ENCODE measurements at places on chromosomes 4 and X.

GRCh38 chrX:15761564-15762191 is 23.6 kb downstream of the CA5B start:
- DNase-seq = no peak

GRCh38 chr4:165343353-165344191 is 16.1 kb downstream of the MSMO1 start:
- no peak for DNase-seq

- DNase-seq = no peak
Observed at GRCh38 chr4:123806056-123806455, 409.5 kb downstream of the SPRY1 start.

- no peak for DNase-seq
Observed at GRCh38 chr4:48065587-48066052, 49.0 kb downstream of the NIPAL1 start.

- DNase-seq = no peak
Observed at GRCh38 chr4:124065936-124066335, 646.6 kb downstream of the ANKRD50 start.

GRCh38 chrX:444305-444704 is 57.6 kb upstream of the PPP2R3B start:
- no peak for DNase-seq

DNA sequence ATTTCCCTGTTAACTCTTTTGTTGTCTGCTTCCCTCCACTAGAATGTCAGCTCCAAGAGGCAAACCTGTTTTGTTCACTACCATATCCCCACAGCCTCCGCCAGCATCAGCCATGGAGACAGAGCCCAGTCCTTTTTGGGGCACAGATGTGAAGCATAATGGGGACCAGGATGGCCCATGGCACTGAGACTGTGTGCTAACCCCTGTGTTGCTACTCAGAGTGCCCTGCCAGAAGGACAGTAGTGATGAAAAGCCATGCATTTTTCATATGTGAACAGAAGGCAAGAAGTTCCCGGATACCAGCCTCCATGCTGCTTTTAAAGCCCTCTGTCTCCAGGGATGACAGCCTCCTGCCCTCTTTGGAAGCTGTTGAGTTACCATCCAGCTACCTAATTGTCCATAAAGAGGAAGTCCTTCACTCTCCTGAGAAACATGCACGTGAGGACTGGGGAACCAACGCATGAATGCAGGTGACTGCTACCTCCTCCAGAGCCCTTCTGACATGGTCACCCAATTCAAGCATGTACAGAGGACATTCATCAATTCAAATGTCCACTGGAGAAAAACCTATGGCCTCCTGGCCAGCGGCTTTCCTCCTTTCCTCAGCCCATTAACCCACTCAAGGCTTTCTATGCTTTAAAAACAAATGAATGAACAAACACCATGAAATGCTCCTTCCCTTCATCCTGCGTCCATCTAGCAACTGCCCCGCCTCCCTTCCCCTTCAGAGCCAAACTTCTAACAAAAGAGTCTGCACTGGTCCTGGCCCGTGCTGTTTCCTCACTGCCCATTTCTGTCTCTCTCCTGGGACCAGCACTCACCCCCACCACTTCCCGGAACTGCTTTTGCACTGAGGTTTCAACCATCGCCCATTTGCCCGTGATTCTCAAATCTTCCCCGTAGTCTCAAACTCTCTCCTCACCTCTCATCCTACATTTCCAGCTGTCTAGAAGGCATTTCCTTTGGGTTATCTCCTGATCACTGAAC is 18.0 kb downstream of the PNMA6F start:
- no peak for DNase-seq

DNA sequence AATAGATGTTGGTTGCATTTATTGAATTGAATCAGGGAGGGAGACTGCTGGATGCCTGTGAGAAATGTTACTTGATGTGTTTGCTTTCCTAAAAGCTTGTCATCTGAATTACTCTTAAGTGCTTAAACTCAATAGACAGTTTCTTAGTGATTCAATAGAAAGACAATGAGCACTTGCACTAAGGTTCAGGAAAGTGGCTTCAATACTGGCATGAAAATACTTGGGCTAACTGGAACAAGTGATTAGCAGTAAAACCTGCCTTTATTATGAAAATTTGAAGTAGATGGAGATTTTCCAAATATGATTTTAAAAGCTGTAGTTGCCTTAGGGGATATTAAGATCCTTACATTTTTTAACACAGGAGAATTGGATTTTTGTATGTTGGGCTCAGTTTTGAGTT is 123.3 kb downstream of the RNF150 start:
- DNase-seq = no peak

DNA sequence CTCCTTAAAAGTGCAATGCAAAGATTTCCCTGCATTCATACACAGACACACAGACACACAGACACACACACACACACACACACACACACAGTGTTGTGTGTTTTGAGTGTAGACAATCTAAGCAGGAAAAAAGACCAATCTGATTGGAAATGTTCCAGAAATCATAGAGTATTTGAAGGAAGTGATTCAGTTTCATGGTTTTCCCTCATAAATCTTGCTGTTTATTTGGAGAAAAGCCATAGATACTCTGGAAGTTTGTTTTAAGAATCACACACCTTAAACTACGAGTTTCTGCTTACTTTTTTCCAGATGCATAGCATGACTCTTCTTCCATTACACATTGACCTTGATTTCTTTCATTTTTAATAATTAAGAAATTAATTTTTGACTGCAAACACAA is 298.5 kb upstream of the BMP3 start:
- no peak for DNase-seq

DNA sequence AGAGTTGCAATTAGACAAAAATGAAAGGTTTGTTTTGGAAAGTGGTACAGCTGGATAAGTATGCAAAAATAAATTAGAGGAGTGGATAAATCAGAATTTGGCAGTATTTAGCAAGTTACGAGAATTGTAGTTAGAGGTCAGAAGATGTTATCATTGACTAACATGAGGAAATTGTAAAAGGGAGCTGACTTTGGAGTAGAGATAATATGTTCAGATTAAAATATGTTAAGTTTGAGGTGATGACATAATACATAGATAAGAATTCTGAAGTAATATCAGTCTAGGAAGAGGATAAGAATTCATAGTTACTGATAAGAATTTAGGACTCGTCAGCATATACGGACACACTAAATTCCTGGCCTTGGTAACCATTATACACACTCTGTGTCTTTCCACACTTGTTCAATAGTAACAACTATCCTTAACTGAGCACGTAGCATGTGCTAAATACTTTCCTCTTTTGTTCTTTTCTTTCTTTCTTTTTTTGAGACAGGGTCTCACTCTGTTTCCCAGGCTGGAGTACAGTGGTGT is 4.1 kb upstream of the EPGN start:
- no peak for DNase-seq

DNA sequence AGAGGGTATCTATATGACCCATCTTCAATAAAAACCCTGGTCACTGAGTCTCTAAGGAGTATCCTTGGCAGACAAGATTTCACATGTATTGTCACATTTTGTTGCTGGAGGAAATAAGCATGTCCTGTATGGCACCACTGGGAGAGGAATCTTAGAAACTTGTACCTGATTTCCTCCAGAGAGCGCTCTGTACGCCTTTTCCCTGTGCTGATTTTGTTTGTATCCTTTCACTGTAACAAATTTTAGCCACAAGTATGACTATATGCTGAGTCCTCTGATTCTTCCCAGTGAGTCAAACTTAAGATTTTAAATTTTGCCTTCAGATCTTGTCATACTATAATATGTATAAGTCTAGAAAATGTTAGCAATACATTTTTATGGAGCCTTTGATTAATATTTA is 102.8 kb downstream of the ITIH6 start:
- no peak for DNase-seq

DNA sequence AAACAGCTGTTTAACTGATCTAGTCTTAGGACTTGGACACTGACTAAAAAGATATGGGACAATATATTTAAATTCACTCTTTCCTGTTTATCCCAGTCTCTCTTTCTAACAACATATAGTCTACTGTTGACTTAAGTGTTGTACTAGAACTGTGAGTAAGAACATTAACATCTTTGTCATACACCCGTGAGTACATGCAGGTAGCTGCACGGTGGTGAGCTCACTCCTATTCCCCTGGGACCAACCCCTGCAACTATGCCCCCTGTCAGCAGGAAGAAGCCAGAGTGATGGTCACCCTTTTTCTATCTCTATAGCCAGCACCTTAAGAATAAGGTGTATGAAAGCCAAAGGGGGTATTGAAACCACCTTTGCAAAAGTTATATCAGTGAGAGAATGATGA is 17.6 kb downstream of the TBL1X start:
- no peak for DNase-seq

- no peak for DNase-seq
Observed at GRCh38 chrX:53447441-53447840, 13.3 kb upstream of the HSD17B10 start.

GRCh38 chr4:41712425-41712824 is 36.1 kb downstream of the PHOX2B start:
- DNase-seq = no peak

GRCh38 chr4:169184236-169184635 is 86.5 kb downstream of the SH3RF1 start:
- DNase-seq = no peak

DNA sequence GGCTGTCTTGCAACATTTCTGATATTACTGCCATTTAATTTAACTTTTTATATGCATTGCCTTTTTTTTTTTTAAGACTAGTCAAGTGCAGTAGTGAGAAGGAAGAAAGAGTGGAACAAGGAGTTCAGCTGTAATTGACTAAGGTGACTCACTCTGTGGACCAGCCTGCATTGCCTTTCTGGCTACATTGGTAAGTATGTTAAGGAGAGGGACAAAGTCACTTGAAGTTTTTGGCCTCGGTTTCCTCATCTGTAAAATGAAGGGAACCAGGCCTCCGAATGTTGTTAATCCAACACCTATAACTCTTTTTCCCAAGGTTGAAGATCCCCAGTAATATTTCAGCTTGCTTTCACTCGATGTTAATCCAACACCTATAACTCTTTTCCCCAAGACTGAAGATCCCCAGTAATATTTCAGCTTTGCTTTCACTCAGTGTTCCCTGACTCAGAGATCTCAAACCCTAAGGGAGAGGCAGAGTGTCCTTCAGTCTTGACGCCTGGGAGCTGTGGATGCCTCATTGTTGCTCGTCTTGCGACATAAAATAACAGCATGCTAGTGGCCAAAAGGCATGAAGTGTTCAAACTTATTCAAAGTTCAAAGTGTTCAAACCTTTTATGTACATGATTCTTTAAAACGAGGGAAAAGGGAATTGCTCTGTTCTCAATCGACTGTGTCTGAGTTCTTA is 102.0 kb downstream of the SORBS2 start:
- no peak for DNase-seq

GRCh38 chrX:71616672-71617529 is 1.4 kb downstream of the CXCR3 start:
- DNase-seq = no peak

DNA sequence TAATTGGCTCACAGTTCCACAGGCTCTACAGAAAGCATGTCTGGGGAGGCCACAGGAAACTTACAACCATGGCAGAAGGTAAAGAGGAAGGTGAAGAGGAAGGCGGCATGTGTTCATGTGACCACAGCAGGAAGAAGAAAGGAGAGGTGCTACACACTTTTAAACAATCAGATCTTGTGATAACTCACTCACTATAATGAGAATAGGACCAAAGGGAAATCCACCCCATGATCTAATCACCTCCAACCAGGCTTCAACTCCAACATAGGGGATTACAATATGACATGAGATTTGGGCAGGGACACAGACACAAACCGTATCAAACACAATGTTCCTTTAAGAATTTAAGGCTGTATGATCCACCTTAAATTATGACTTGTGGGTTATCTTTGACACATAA is 10.5 kb upstream of the PGM2 start:
- DNase-seq = no peak

- DNase-seq = no peak
Observed at GRCh38 chr4:139514382-139515059, 41.5 kb downstream of the SETD7 start.

- DNase-seq = no peak
Observed at GRCh38 chr4:108466936-108467902, 153.2 kb upstream of the RPL34 start.
